Activated CD4-positive, CD25-positive, alpha-beta regulatory T cell treated with anti-CD3 and anti-CD28 coated beads, Interleukin-2, amount 50 U/mL, for 16 hours (primary cell): ENCODE measurements at places on chromosomes 2 and 18.

DNA sequence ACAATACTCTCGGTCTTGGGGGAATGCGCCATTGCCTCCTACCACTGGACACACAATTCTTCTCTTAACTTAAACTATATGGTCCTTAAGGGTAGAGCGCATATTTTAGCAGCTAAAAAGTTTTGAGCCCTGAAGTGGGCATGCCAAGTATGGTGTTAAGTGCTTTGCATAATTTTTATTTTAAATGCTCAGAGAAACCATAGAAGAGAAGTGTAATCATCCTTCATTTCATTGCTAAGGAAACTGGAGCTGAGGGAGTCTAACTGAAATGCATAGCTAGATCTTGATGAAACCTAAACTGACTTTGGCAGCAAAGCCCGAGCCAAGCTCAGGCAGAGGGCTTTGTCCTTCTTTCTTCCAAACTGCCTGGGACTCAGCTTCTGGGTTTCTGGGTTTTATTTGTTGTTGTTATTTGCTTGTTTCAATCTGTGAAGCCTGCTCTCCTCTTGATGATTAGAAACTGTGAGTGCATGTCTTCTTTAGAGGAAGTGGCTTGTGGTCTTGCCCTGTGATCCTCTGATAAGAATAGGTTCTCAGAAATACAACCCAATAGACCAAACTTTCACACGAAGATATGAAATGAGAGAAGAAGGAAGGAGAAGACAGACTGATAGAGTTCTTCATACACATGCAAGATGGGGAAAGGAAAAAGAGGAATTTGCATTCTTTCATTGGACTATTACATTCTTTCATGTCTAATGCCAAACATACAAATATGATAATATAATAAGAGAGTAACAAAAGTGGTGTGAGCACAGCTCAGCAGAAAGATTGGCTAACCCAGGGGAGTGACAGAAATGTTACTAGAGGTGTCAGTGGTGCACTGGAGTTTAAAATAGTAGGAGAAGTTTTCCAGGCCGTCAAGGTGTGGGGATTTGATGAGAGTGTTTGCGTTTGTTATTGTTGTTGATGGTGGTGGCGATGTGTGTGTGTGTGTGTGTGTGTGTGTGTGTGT is 7.5 kb upstream of the RNF144A start:
- DNase-seq = no peak

DNA sequence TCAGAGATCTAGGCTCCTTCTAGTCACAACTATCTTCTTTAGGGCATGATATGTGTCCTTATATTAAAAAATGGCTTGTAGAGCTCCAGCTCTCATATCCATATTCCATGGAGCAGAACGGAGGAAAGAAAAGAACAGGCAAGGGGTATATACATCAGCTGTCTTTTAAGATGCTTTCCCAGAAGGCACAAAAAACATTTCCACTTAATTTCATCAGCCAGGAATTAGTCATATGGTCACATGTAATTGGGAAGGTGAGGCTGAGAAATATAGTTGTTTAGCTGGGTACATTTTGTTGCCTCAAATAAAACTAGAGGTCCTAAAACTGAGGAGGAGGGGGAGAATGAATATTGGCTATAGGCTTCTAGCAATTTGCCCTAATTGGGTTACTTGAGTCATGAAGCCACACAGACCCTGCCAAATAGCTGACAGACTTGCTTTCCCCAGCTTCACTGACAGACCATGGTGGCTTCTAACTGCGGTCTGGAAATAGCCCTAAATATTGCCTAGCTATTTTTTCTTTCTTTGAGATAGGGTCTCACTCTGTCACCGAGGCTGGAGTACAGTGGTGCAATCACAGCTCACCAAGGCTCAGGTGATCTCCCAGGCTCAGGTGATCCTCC is 20.0 kb downstream of the MAIP1 start:
- no peak for DNase-seq

GRCh38 chr2:120583121-120583520 is 152.5 kb upstream of the GLI2 start:
- no peak for DNase-seq

DNA sequence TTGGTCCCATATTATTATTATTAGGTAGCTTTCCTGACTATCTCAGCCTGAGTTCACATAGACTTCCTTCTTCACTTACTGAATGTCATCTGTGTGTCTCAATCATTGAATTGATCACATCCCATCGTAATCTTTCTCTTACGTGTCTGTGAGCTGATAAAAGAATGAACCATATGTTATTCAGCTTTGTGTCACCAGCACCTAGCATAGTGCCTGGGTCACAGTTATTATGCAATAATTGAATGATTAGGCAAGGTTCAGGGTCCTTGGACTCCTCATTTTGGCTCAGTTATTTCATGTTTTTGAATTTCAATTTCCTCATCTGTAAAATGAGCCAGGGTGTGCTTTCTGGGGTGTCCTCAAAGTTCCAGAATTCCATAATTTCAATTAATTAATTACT is 107.2 kb downstream of the ZEB2 start:
- DNase-seq = no peak

GRCh38 chr18:27879540-27879939 is 297.4 kb downstream of the CDH2 start:
- DNase-seq = no peak

DNA sequence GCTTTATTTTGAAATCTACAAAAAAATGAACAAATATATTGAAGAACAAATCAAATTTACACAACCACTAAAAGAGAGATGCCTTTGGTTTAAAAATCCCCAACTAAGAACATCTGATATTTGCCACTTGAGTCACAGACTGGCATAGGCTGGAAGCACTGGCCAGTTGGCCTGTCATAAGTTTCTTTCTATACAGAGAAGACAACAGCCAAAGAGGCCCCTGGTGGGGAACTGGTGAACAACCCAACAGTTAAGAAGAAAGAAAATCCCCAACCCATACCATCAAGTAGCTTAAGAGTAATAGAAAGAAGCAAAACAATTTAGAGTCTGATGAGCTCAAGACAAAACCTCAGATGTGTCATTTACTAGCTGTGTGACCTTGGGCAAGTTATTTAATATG is 45.5 kb downstream of the OSR1 start:
- DNase-seq = no peak
